ENCODE measurements at places on chromosomes 16 and 17.

DNA sequence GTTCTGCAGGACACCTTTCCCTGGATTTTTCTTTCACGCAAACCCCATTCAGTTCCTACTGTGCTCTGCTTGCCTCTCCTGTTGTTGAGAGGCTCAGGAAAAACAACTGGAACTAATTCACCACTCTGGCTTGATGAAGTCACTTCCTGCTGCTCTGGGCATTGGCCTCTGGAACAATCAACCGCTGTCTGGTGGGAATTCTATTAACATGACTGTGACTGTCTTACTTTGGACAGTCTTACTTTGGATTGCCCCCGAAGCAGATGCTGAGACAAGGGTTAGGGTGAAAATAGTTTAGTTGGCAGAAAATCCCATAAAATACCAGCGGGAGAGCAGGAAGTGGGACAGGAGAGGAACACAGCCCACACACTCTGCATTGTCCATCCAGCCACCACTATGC lies 90.0 kb upstream of the HSBP1 start:
- no peak for DNase-seq

- peak; percentile 54 for DNase-seq
Measured at GRCh38 chr16:85029408-85029784, 1.8 kb downstream of the KIAA0513 start.

GRCh38 chr16:13835935-13836730 lies 83.8 kb upstream of the ERCC4 start:
- DNase-seq, result no peak

- no peak for DNase-seq
Measured at GRCh38 chr16:31008551-31008950, 1.9 kb downstream of the STX1B start.

DNA sequence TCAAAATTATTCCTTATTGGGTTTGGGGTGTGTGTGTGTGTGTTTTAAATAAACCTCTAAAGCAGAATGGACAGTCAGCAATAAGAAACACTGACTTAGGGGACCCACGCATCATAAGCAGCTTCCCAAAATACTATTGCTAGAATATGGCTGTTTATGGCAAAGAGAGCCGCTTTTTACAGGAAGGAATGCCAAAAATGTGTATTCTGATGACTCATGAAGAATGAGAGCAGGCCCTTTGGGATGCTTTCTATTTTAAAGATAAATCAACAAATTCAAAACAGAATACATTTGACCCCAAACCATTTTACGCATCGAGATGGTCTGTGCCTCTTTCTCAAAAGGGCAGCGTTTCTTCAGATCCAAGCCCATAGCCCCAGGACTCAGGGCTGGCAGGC lies 37.5 kb downstream of the ARHGAP17 start:
- DNase-seq, result no peak

GRCh38 chr17:74641224-74641957 lies 17.9 kb upstream of the CD300E start:
- no peak for DNase-seq

GRCh38 chr17:45743626-45744326 lies 40.3 kb upstream of the CRHR1 start:
- DNase-seq, result no peak

GRCh38 chr17:9959377-9959981 lies 54.4 kb upstream of the RCVRN start:
- peak; percentile 40 for DNase-seq

- no peak for DNase-seq
Measured at GRCh38 chr17:9003355-9004131, 17.8 kb upstream of the NTN1 start.

- no peak for DNase-seq
Measured at GRCh38 chr16:48607056-48607825, 2.7 kb downstream of the N4BP1 start.
